ENCODE measurements at places on chromosomes 5 and 9.

DNA sequence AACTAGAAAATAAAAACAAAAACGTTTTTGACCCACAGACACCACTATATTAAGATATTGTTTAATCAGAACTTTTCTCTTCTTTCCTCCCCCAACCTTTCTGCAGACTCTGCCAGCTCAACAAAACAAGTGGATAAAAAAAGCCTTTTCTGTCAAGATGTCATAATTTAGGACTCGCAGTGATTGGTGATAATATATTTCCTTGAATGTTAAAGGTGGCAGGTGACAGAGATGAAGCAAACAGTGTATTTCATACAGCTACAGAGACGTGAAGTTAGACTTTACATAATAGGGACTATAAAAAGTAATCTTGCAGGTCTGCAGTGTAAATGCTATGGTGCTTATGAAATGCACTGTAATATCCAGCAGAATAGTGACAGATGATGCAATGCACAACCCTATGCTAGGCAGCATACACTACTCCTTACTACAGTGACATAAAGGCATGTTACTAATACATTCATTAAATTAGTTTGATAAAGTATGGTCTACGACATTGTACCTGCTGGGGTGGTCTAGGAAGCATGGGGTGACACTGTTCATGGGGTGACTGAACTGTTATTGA lies 326.7 kb upstream of the GRAMD2B start:
- no peak for DNase-seq

- no peak for DNase-seq
These were observed 42.9 kb downstream of the ZCCHC7 start for GRCh38 chr9:37163299-37163698.

- DNase-seq: no peak
These were observed 12.8 kb downstream of the CAMK4 start for GRCh38 chr5:111236995-111237394.

DNA sequence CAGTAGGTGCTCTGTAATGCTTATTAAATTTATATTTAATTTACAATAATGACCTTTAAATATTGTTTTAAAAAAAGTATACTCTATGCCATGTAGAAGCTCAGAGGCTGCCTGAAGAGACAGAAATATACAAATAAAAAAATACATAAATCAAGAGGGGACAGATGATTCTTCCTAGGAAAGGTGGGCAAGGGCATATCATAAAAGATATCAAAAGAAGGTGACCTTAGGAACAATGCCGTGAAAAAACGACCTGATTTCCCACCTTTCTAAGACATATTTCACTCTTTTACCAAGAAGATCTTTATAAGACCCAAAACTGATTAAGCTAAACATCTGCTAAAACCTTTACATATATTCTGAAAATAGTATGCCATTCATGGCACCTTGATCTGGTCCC lies 128.9 kb downstream of the NFIB start:
- no peak for DNase-seq
